ENCODE measurements at places on chromosomes 1 and 21.

DNA sequence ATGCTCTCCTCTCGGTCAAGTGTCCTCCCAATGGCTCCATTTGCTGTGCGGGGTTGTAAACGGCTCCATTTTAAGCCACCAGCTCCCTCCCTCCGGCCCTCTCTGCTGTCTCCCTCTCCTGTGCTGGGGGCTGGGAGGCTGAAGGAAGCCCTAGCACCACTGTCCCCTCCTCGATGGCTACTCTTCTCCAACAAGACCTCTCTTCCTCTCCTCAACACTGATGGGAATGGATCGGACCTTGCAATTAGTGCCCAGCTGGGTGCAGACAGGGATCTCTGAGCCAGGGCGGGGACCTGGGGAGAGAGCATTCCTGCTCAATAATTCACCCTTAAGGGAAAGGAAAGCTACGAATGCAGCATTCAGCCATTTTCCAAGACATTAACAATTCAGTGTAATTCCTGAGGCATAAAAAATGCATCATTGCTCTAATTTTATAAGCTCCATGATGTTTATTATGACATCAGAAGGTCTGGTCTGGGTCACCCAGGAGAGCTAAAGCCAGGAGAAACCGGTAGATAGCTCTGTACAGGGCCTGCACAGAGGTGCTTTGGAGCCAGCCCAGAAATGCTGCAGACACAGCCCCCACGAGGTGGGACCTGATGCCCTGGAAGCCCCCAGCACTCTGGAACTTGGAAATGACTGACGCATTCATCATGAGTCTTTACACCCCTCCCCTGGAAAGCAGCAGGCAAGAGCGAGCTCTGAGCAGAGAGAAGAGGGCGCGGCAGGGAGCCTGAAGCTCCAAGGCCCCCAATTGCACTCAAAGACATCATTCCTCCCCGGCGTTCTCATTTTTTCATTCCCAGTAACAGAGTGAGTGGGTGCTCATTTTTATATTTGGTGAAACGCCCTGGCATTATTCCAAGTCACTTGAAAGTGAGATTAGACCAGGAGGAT, 76.2 kb upstream of the VAMP3 start:
- no peak for DNase-seq

- DNase-seq, result no peak
These were observed 6.3 kb downstream of the MCL1 start for GRCh38 chr1:150572918-150573647.

- DNase-seq, result no peak
These were observed 13.1 kb upstream of the BMP8A start for GRCh38 chr1:39478126-39478915.

DNA sequence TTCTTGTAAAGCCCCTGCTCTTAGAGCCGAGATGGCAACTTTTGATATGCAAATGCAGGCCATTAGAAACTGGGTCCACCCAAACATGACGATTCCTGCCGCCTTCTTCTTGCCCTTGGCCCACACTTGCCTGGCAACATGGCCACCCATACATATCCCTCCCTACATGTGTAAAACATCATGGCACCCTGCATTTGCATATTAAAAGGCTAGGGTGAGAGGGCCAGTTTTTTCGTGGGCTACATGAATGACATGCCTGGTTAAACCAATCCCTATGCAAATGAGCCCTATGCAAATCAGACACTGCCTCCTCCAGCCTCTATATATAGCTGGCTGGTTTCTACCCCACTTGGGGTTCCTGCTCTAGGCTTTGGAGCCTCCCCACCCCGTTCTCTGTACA, 18.8 kb downstream of the PLA2G2A start:
- DNase-seq, result no peak

DNA sequence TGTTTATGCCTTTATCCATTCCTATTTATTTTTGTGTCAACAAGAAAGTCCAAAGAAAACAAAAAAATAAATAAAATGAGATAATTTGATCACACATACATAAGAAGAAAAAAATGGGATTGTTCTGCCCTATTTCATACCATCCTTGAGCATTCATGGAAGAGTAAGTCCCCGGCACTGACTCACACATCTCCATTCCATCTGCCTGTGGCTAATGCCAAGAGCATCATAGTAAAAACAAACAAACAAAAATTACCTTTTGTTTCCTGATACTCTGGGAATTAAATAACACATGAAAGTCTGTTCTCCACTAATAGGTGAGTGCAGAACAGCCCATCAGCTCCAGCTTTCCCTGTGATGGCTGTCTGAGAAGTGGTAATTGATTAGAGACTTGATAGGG, 48.1 kb upstream of the BACE2 start:
- DNase-seq, result no peak

- no peak for DNase-seq
These were observed 5.4 kb downstream of the SPATA6 start for GRCh38 chr1:48466594-48466993.

GRCh38 chr21:38938343-38938742, 132.6 kb downstream of the ETS2 start:
- no peak for DNase-seq

- no peak for DNase-seq
These were observed 132.1 kb downstream of the ETS2 start for GRCh38 chr21:38937844-38938243.

GRCh38 chr1:110360431-110360830, 21.3 kb downstream of the RBM15 start:
- no peak for DNase-seq

DNA sequence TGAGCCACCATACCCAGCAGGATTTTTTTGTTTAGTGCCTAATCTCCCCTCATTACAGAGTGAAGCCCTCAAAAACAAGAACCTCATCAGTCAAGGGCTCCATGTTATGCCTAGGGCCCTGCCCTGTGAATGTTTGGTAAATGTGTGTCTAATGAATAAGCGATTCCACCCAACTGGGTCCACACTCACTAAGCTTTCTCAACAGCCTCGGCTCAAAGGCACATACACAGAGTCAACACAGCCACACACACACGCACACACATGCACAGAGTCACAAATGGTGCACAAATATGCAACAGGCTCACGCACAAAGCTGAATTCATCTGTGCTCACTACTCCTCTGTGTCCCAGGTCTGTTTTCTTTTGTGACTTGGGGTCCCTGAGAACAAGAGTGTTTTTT, 11.7 kb upstream of the SYNC start:
- DNase-seq, result no peak

Data from heart right ventricle (tissue), 16 donors.